ENCODE measurements at places on chromosomes 4 and X. TPM values are rescaled to one million over a fixed set of nuclear protein-coding genes. Genes with fewer than 3 reads are reported as not detected.
A peak's percentile ranks its signal among the peaks of the same experiment; 100 is the strongest.

- no peak for DNase-seq
Observed at GRCh38 chr4:180766045-180766444, 1477.2 kb upstream of the TENM3 start.

- no peak for DNase-seq
Observed at GRCh38 chrX:45230410-45230809, 29.7 kb upstream of the DIPK2B start.

DNA sequence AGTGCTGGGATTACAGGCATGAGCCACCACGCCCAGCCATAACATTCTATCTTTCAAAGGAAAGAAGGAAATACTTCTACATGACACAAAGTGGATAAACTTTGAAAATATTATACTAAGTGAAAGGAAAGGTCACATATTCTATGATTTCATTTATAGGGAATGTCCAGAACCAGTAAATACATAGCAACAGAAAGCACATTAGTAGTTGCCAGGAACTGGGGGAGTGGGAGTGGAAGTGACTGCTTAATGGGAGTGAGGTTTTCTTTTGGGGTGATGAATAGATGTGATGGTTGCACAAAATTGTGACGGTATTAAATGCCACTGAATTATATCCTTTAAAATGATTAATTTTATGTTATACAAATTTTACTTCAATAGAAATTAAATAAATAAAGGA lies 95.7 kb upstream of the IL15 start:
- no peak for DNase-seq

GRCh38 chrX:37652589-37653231 lies 32.9 kb upstream of the XK start:
- DNase-seq, result no peak

- DNase-seq, result peak; percentile 19
Observed at GRCh38 chrX:154370300-154371016, 4.0 kb downstream of the FLNA start.

DNA sequence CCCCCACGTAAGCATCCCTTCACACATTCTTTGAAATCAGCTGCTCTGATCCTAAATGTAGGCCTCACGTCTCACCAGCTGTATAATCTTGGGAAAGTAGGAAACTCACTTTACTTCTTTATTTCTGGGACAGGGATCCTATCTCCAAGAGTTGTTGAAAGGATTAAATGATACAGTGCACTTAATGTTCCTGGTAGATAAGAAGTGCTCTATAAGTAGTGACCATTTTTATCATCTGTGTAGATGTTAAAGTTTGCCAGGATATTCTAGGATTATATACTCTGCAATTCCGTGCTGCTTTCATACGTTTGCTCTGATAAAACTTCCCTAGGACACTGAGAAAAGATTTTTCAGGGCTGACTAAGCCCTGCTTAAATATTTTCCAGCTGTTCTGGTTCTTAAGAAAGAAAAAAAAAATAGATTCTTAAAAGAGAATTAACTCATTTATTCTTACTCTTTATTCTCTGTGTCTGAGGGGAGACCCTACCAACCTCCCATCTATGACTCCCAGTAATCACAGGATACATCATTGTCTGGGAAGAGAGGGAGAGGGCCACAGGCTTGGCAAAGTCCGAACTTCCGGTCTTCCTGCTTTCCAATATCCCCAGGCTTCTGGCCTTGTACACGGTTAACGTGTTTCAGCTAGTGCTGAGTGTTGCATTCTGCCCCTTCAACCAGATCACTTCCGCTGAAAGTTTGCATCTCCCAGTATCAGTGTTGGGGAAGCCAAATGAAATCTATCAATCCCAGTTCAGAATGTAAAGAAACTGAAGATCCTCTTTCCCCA lies 269.2 kb downstream of the TRIML1 start:
- DNase-seq, result no peak

DNA sequence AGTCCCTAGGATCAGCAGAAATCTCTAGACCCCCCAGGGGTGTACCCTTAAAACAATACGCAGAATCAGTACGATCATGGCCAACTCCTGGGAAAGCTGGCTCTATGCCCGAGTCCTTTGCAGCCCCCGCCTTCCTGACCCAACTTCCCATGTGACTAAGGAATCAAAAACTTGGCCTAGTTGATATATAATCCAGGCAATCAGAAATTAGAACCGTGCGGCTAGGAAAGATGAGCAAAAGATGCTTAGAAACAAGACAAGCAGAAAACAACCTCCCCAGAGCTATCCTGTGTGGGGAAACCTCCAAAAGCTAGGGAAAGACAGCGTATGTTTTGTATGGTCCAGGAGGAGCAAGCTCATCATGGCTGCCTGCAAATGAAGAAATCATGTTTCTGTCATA lies 110.0 kb downstream of the PPARGC1A start:
- DNase-seq, result no peak

Gene SPANXB1
- total RNA-seq, result not detected

Gene SOWAHB
- not detected for total RNA-seq

GRCh38 chrX:37752936-37753335 lies 26.9 kb upstream of the CYBB start:
- DNase-seq, result no peak

DNA sequence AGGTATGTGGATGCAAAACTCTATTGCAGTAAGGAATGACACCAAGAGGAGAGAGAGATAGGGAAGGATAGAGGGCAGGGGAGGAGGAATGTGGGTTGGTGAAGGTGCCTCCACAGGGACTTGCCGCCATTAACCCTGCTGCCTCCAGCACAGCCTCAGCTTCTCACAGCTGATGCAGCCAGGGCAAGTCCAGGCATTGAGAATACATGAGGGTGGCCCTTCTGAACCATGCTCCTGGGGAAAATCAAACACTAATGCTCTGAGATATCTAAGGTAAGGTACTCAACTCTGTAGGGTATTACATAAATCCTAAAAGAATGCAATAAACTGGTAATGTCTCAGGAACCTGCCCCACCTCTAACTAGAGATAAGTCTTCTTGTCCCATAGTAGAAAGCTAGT lies 28.7 kb downstream of the UGT2B7 start:
- no peak for DNase-seq

DNA sequence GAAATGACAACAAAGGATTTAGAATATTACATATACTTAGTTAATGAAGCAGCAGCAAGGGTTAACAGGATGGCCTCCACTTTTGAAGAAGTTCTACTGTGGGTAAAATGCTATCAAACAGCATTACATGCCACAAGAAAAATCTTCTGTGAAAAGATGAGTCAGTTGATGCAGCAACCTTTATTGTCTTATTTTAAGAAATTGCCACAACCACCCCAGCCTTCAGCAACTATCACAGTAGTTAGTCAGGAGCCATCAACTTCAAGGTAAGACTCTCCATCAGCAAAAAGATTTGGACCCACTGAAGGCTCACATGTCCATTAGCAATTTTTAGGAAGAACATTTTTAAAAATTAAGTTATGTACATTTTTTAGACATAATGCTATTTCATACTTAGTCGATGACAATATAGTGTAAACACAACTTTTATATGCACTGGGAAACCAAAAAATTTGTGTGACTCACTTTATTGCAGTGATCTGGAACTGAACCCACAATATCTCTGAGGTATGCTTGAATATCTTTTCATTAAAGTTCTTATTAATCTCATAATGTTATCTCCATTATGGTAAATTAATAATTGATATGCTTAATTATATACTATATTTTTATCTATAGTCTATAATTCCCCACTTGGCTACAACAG lies 81.2 kb downstream of the SPCS3 start:
- DNase-seq, result no peak

Gene VCX3A
- not detected for total RNA-seq

DNA sequence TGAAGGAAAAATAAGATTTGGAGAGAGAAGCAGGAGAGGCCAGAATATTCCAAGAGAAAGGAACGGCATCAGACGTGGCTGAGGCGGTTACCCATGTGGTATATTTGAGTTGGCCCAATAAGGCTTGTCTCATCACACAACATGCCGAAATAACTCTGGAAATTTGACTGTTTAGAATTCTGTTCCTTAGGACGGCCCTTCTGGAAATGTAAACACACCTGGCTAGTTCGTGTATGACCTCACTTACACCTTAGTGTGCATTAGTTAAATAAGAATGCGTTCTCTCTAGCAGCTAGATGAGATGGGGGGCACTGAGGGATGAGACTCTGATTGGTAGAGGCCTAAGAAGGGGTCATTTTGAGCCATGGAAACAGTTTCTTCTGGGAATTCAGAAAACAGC lies 33.2 kb upstream of the PLAC1 start:
- no peak for DNase-seq

- no peak for DNase-seq
Observed at GRCh38 chrX:107168257-107168656, 38.0 kb downstream of the NUP62CL start.

Gene ARSJ
- total RNA-seq, result not detected

Gene S100P
- 2.5 TPM for total RNA-seq

DNA sequence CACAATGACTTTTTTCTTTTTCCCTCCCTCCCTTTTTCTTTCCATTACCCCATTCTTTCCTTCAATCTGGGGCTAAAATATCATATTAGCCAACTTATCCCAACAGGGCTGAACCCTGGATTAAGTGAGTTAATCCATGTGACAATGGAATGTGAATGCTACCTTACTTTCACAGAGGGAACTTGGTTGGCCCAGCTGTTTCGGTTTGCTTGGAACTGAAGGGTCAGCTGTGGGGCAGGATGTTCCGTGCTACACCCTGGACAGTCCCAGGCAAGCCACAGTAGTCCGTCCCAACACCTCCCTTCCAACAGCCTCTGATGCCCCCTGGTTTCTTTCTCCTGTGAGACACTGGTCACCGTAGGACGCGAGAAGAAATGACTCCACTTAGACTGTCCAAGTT lies 95.0 kb upstream of the STS start:
- DNase-seq, result no peak

GRCh38 chr4:138500869-138501268 lies 258.7 kb upstream of the SLC7A11 start:
- DNase-seq, result no peak

DNA sequence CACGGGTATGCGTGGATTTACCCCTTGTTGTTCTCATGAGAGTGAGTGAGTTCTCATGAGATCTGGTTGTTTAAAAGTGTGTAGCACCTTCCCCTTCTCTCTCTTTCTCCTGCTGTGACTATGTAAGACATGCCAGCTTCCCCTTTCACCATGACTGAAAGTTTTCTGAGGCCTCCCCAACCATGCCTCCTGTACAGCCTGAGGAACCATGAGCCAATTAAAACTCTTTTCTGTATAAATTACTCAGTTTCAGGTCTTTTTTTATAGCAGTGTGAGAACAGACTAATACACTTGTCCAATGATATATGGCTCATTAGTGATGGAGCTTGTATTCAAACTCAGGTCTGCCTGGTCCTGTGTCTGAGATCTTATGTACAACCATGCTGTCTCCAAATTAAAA lies 28.5 kb upstream of the RTL3 start:
- no peak for DNase-seq

DNA sequence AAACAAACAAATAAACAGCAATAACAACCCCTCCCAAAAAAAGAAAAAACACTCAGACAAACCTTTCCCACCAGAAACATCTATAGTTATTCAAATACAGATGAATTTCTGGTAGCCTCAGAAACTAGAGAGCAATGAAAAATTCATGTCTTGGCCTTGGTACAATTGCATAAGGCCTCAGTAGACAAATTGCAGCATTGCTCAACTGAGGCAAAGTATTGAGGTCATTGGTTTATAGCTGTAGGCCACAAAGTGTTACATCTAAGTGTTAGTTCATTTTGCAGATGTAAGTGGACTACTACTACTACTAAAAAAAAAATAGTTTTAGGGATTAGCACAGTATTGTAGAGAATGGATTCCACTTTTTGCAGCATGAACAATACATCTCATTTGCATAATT lies 2268.3 kb downstream of the ARAP2 start:
- DNase-seq, result no peak

Gene MAGEB5
- not detected for total RNA-seq

DNA sequence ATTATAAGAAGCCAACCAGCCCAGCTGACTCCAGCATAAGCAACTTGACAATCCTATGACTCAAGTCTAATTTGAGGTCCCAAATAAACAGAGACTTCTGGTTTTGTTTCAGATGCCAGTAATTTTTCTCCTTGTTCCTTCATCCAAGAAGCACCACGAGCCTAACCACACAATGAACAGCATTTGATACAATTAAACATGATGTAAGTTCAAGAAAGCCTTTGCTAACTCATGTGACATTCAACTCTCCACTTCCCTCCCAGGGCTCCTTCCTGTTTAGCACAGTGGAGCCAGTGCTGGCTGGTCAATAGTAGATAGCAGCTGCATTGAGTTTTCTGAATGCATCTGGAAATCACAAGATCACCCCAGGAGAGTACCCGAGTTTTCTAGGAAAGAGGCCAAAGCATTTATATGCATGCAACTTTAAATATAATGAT lies 206.3 kb downstream of the ARHGAP24 start:
- DNase-seq, result no peak

DNA sequence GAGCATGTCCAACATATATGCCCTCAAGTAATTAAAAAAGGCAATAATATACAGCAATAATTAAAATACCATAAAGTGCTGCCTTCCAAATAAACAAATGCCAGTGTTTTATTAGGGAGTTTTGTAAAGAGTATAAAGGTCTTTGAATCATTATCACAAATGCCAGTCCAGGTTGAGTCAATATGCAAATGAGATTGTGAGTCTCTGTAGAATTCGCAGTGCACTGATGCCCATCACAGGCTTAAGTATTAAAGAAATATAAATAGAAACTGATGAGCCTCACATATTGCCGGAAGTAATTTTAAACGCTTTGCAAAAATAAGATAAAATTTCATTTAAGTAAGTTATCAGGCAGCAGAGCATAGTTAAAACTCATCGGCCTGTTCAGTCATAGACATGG lies 205.0 kb upstream of the TECRL start:
- DNase-seq, result no peak

DNA sequence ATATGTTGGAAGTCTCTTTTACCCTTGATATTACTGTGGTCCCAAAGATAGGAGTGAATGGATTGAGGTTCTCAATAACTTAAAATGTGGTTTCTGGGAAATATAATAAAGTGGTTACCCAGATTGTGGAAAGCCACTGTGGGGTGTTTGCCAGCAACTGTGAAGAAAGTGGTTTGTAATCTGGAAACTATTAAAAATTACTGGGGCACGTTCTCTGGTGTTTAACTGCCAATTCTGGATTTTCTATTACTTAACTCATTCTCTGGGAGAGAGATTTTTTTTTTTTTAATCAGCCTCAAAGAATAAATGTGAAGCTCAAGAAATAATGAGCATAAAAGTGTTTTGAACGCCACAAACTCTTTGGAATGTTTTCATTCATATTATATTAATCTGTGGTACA lies 4.9 kb upstream of the CXCL6 start:
- no peak for DNase-seq
